ENCODE measurements at places on chromosomes 6 and 20. TPM values are rescaled to one million over a fixed set of nuclear protein-coding genes. Genes with fewer than 3 reads are reported as not detected.

TOX2 gene
- total RNA-seq: 0.88 TPM

FAM217A gene
- total RNA-seq: not detected

- peak; percentile 82 for DNase-seq
Observed at GRCh38 chr20:64111841-64112641, 4.7 kb upstream of the NPBWR2 start.

RAMACL gene
- total RNA-seq: 3.3 TPM

DNA sequence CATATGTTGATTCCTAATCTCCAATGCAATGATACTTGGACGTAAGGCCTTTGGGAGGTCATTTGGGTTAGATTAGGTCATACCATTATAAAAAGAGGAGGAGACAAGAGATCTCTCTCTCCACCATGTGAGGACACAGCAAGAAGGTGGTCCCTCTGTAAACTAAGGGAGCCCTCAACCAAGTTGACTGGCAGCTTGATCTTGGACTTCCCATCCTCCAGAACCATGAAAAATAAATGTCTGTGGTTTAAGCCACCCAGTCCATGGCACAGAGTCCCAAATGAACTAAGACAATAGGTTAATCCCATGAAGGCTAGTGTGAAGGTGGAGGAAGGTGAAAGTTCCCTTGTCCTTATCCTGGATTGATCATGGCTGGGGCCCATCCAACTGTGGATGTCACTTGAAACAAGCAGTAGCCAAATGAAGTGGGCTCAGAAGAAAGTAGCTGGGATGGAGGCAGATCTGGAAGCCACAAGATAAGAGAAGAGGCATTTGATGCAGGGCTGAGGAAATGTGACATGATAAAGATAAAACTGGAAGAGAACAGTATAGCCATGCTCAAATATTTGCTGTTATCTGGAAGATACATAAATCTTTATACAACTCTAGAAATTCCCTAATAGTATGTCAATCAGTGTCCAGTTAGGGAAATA is 99.9 kb downstream of the BANF2 start:
- DNase-seq: no peak

DNA sequence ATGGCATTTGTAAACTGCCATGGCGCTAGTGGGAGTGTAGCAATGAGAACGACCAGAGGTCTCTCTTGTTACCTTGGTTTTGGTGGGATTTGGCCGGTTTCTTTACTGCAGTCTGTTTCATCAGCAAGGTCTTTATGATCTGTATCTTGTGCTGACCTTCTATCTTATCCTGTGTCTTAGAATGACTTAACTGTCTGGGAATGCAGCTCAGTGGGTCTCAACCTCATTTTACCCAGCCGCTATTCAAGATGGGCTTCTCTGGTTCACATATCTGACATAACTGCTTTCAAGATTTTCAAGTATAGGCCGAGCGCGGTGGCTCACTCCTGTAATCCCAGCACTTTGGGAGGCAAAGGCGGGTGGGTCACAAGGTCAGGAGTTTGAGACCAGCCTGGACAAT is 1.9 kb upstream of the SFT2D1 start:
- no peak for DNase-seq

BHLHE23 gene
- not detected for total RNA-seq

- no peak for DNase-seq
Observed at GRCh38 chr6:163605385-163606097, 191.0 kb downstream of the QKI start.

PDYN gene
- not detected for total RNA-seq

COQ3 gene
- 3.5 TPM for total RNA-seq

DNA sequence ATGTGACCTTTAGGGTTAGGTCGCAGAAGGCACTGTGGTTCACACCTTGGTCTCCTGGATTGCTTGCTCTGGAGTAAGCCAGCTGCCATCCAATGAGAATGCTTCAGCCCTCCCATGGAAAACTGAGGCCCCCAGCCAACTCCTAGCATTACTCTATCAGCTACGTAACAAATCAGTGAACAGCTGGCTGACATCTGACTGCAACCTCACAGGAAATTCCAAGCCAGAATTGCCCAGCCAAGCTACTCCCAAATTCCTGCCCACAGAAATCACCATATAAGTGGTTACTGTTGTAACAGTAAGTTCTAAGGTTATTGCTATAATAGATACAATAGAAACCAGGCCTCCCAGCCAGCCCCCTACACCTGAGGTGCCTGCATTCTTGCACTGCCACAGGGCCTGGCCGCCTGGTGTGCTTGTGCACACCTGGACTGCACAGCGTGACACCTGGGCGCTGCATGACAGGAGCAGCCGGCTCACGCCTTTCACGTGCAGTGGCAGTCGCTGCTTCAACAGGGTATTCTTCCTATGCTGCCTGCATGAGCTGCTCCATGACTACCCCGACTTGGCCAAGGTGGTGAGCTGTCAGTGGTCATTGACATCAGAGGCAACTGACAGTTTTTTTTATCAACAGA is 429.7 kb upstream of the RUNX2 start:
- DNase-seq: no peak

DNA sequence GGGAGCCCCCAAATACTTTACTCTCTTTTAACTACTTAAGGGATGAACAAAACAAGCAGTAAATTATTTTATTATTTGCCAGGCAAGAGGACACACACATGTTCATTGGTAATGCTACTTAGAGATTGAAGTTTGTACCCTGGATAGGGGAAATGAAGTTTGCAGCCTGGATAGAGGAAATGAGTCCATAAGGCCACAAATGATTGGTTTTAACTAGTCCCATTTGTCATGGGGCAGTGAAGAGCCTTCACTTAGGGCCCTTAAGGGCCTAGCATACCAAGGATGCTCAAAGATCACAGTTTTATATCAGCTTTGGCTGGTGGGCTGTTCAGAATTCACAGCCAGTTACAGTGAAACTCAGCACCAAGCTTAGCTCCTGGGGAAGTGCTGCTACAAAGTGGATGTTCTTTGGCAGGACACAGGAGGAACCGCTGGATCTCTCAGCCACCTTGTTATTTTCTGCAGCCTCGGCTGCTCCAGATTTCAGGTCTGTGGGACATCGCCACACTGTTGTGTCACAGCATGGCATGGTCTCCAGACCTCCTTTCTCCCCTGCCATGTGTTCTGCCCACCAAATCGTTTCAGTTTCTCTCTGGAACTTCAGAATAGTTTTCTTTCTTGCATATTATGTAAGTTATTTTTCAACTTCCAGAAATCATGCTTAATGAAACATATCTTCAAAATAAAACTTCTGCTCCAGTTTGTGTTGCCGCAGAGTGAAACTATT is 41.8 kb downstream of the NCOA7 start:
- no peak for DNase-seq

DNA sequence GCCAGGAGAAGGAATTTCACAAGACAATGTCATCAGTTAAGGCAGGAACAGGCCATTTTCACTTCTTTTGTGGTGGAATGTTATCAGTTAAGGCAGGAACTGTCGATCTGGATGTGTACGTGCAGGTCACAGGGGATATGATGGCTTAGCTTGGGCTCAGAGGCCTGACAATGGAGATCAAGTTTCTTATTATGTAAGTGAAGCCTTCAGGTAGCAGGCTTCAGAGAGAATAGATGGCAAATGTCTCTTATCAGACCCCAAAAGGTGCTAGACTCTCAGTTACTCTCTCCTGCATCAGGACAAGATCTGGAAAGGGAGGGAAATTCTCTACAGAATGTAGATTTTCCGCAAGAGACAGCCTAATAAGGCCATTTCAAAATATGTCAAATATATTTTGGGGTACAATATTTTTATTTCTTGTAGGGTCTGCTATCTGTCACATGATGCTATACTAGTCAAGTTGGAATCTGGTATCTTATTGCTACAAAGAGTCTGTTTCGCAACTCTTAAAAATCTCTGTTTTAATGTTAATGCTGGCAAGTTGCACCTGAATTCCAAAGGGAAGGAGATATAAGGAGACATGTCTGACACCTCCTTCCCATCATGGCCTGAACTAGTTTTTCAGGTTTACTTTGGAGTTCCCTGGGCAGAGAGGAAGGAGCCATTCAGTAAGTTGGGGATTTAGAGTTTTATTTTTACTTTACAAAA is 48.8 kb downstream of the TRDN start:
- no peak for DNase-seq

GRCh38 chr20:19473216-19473921 is 260.9 kb downstream of the SLC24A3 start:
- no peak for DNase-seq

DNA sequence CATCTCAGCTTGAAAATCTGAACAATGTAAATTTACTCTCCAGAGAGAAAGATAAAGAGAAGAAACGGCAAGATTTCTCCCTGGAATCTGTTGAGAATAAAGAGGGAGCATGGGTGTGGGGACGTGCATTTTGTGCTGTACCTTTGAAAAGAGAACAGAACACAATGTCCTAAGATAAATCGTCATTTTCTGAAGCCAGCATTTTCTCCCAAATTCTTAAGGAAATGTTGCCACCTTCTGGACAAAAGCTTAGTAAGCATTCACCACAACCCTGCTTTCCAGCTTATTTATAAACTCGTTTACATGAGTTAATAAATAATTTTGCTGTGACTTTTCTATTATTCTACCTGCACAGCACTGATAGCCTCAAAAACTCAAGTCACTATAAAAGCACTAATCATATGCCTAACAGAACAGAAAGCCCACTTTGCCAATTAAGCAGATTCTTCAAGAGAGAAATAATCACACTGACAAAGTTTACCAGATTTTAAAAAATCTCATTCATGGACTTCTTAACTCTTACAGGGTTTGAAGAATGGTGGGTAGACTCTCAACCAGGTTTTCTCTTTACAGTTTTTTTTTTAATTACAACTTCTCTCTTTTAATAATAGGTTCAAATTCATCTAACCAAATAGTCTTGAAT is 155.8 kb downstream of the MBOAT1 start:
- no peak for DNase-seq

DNA sequence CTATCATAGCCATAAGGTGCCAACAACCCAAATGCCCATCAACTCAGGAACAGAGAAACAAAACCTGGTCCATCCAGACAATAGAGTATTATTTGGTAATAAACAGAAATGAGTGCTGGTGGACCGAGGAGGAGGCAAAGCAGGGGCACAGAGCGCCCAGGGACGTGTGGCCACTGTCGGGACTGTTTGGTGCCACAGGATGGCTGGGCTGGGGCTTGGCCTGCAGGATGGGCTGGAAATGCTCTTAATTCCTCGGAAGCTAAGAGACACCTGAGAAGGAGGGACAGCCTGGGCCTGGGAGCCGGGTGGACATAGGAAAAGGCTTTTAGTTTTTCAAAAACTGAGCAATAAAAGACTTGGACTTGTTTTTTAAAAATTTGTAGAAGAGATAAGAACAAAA is 216.4 kb downstream of the DLL1 start:
- DNase-seq: peak; percentile 45

GRCh38 chr6:53593001-53593488 is 48.1 kb upstream of the GCLC start:
- DNase-seq: no peak

- DNase-seq: peak; percentile 81
Observed at GRCh38 chr6:7052443-7053011, 55.2 kb upstream of the RREB1 start.

DNA sequence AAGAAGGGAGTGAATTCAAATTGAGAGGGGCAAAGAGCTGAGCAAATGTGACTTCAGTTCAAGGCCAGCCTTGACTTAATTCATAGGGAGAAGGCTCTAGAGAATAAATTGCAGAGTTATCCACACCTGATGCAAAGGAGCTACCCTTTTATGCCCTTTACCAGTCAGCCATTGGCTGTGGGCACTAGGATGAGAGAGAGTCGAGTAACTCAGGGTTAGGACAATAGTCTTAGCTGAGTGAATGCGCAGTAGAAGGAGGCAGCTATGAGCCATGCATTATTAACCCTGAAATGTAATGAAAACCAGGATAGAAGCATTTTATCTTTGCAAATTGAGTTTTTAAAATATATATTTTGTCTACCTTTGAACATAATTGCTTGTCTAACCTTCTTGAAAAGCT is 63.0 kb upstream of the TINAG start:
- DNase-seq: no peak

- DNase-seq: no peak
Observed at GRCh38 chr6:38603966-38604365, 35.8 kb downstream of the BTBD9 start.

- DNase-seq: no peak
Observed at GRCh38 chr20:18431206-18431605, 35.6 kb downstream of the DZANK1 start.

DNA sequence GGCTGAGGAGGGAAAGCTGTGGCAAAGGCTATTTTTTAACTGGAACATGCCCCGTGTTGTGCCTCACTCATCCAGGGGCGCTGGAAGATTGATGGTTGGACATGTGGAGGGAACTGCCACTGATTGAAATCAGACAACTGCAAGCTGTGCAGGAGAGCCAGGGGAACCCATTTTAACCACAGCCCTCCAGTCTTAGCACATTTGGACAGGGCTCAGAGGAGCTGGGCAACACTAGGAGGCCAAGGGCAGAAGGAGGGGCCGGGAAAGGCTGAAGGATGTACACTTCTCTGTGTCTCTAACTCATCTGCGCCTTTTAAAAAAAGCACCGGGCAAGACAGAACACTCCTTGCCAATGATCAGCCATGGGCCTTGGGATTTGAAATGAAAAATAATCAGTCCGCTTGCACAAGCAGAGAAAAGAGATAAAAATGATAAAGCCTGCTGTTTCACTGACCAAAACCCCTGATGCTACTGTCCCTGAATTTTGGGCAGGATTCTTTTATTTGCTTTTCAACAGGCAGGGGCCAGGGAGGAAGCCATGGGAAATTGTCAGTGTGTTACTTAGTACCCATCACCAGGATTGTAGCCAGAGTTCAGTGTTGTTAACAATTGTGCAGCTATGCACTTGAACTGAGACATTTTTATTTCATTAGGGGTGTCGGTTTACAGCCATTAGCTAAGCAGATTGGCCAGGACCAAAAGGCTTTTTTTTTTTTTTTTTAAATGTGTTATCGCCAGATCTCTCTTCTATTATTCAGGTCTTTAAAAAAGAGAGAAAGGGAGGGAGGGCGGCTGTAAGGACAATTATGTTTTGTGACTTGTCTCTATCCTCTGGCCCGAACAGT is 109.3 kb upstream of the EYA4 start:
- DNase-seq: no peak

GRCh38 chr6:77440206-77440976 is 22.9 kb downstream of the HTR1B start:
- no peak for DNase-seq

VSX1 gene
- not detected for total RNA-seq

GRCh38 chr20:58890518-58891085 is 38.1 kb downstream of the GNAS start:
- DNase-seq: peak; percentile 98

DNA sequence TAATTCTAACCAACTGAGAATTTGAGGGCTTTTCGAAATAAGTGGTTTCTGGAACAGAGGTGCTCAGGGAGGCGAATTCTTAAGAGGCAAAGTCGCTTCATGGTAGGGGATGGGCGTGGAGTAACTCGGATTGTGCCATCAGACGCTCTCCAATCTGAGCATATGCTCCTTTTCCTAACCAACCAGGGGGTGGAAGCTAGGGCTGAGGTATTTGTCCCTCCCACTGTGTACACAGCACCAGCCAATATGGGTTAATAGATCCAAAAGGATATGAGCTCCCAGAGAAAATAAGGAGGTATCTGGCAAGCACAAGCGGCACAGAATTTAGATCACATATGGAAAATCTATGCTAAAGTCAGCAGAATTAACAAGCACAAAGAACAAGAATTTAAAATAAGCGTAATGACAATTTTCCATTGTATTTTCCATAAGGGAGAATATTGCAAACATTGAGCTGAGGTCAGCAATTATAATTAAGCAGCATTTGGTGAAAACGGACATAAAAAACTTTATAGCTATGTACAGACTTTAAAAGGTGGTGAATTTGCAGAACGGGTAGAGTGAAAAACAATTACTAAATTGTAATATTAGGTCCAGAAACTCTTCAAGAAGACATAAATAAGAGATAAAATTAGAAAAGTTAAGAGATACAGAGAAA is 55.0 kb upstream of the PHACTR1 start:
- DNase-seq: no peak

All from osteoblast (primary cell).